ENCODE measurements at places on chromosomes 5 and 9.

- peak; percentile 7 for DNase-seq
Measured at GRCh38 chr5:28344836-28345433, 1306.5 kb upstream of the CDH9 start.

GRCh38 chr5:164799391-164799790 is 1294.0 kb downstream of the MAT2B start:
- no peak for DNase-seq

DNA sequence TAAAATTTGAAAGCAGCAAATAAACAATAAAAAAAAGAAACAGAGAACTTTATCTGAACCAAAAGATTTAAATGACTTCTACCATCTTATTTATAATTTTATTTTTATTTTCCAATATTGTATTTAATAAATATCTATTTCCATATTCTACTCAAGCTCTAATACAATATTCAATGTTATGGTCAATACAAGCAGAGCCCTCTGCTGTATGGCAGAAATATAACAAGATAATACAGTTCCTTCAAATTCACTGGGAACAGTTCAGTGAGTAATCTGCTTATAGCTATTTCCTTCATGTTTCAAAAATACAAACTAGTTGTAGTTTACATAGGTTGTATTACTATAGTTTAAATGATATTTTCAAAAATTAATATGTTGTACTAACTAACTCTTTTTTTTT is 332.7 kb downstream of the PRDM9 start:
- DNase-seq = no peak

DNA sequence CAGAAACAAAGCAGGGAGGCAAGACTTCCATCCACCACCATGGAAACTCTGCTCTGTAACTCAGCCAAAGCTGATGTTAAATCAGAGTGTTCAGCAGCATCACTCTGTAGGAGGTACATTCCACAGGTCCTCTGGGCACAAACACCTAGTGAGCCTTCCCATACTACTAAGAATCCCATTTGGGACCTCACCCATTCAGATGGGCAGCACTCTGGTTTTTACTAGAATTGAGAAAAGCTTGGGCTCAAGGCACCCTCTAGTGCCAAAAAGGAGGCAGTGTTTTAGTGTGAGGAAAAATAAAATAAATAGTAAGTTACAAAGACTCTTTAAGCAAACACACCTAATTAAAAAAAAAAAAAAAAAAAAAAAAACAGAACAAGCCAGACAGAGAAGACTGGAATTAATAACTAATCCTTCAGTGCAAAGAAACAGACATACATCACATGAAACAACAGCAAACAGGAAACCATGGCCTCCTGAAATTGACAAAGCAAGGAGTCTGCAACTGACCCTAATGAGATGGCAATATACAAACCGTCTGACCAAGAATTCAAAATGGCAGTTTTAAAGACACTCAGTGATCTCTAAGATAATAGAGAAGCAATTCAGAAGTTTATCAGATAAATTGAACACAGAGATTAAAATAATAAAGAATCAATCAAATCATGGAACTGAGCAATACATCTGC is 159.5 kb downstream of the GNA14 start:
- DNase-seq = no peak

DNA sequence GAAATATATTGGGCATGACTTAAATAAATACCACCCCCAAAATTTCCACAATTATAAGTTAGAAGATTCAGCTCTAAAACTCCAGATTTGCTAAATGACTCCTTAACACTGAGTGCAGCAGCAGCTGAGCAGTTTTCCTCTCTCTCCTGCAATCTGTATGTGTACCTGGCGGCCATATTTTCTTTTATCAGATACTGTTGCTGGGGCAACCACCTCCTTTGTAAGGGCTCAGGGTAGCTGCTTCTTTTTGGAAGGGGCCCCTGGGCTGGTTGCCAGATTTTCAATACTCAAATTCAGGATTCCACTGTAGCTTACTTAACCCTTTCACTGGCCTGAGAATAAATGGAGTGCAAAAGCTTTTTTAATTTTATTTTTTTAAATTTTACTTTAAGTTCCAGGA is 197.0 kb downstream of the TAF11L14 start:
- no peak for DNase-seq

DNA sequence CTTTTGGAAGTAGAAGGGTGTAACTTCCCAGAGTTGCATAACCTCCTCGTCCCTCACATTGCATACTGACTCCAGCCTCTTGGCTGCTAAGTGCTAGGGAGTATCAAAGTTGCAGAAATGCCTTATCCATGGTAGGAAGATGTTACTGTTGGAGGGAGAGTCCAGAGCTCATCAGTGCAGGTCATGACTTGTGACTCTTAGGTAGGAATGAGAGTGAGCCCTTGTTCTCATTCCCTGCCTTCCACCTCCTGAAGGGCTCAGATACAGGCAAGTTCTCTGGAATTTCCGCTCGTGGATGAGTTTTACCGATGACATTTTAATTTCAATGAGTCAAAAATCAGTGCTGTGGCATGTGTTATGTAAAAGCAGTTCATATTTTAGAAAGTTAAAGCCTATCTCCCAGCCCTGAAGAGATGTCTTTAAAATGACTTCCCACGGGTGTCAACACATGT is 17.0 kb downstream of the IRX1 start:
- no peak for DNase-seq

- DNase-seq = no peak
Measured at GRCh38 chr5:147748590-147748989, 33.9 kb downstream of the JAKMIP2 start.

DNA sequence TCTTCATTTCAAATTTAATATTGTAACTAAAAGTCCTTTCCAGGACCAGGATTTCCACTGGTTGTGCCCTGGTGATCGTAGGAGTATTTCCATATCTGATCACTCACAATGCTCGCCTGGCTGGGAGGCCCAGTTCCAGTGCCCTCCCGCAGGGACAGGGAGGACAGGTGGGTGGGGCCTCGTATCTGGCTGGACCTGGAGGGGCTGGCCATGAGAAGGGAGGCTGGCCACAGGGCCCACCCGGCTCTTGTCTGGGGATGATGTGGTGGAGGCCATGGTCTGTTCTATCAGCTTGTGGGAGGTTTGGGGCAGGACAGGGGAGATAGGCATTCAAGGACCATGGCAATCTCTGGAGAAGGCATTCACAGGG is 286.4 kb downstream of the GADD45G start:
- DNase-seq = no peak

- DNase-seq = peak; percentile 42
Measured at GRCh38 chr9:129023036-129023907, 4.9 kb downstream of the SH3GLB2 start.

GRCh38 chr5:154849791-154850201 is 607 bp downstream of the FAXDC2 start:
- DNase-seq = no peak

DNA sequence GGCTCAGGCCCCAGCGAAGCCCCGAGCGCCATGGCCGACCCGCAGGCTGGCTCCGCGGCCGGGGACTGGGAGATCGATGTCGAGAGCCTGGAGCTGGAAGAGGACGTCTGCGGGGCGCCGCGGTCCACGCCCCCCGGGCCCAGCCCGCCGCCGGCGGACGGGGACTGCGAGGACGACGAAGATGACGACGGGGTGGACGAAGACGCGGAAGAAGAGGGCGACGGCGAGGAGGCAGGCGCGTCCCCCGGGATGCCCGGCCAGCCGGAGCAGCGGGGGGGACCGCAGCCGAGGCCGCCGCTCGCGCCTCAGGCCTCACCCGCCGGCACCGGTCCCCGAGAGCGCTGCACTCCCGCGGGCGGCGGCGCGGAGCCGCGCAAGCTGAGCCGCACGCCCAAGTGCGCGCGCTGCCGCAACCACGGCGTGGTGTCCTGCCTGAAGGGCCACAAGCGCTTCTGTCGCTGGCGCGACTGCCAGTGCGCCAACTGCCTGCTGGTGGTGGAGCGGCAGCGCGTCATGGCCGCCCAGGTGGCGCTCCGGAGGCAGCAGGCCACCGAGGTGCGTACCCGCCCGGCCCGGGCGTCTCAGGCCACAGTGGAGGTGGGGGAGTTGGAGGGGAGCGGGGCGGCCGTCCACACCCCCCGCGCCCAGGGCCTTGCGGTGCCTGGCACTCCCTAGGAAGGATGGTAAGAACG is 1.6 kb downstream of the DMRT2 start:
- no peak for DNase-seq

DNA sequence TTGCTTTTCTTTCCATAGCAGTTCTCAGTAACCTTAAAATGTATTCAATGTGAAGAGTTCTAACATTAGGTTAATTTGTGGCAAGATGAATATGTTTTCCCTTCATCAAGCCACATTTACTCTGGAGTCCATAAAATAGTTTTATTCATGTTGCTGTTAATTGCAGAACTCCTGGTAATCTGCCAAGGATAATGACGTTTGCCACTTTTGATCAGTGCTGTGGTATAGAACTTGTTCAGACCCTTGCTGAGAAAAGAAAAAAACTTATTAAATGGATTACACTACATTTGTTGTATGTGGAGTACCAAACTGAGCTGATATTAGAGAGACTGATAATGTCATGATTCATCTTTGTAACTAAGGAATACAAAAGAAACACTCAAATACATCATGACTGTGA is 212.4 kb upstream of the DMAC1 start:
- DNase-seq = no peak

DNA sequence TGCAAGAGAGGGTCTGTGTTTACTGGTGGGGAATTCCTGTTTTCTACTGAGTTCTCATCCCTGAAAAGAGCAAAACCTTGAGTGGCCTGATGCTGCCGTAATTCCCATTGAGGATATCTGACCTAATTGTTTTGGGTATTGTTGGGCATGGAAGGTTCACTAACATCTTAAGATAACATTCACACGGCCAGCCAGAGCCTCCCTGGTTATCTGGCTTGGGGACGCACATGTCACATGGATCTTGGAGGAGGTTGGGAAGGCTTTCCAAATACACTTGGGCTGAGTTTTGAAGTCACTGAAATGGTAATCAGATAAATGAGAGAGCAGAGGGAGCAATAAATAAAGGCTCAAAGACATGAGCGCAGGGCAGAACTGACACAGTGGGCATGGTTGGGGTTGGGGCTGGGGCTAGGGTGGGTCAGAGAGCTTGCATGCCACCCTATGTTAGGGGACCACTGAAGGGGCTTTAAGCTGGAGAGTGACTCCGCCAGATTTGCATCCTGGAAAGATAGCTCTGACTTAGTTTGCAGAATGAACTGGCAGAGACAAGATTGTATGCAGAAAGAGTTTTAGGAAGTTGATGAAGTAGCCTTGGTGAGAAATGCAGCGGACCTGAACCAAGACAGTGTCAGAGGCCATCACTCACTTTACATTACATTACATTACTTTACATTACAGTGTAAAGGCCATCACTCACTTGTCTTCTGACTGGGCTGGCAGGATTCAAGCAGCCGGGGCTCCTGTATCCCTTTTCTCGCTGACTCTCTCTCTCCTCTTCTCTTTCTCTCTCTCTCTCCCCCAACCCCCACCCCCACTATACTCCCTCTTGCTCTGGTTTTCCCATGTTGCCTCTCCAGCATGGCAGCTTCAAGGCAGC is 24.2 kb downstream of the SLC1A1 start:
- DNase-seq = no peak

DNA sequence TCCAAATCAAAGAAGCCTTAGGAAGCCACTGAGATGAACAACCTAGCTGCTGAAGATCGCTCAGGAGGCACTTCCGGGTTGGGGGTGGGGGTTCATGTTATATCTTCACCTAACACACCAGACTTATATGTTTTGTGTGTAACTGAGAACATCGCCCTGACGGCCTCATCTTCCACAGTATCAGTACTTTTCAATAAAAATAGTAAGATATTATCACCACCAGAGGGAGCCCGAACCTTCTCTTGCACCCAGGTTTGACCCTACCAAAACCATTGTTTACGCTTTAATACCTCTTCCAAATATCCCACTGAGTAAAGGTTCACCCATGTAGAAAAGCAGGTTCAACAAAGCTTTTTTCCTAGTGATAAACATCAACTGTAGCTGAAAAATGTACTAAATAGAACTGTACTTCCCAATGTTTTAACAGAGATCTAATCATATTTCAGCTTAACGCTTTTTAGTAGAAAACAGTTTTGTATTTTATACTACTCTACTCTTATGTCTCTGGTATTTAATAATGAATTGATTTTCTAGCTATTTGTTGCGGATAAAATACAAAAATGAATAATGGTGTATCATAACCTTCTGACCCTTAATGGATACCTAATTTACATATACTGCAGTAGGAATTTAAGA is 244.0 kb downstream of the EPB41L4A start:
- no peak for DNase-seq

- no peak for DNase-seq
Measured at GRCh38 chr5:20434786-20435185, 446.8 kb upstream of the CDH18 start.

- DNase-seq = no peak
Measured at GRCh38 chr9:21933865-21934264, 60.3 kb downstream of the CDKN2A start.

DNA sequence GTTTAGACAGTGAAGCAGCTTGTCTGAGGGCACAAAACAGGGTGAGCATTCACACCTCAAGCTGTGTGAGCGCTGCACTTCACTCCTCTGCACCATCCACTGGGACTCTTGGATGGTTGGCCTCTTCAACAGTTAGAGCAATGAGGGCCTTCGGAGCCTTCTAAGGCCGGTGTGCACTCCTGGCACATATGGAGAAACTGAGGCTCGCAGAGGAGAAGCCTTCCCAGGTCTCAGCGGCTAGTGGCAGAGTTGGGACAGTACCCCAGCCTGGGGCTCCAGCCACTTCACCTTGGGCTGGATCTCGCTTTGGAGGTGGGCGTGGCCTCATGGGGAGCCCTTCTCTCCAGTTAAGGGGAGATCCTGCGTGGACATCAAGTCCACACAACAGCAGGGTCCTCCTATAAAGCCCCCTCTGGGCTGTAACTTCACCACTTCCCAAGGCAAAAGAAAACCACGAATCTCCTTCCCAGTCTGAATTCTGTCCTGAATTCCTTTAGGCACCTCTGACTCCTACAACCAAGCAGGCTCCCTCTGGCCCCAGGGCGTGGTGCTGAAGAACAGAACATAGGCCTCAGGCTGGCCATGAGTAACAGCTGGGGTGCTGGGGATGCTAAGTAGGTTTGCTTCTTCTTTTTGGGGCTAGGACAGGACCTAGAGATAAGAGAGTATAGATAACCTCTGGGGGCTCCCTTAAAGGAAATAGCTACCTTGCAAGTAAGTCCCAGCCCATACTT is 30.5 kb upstream of the CSF1R start:
- no peak for DNase-seq

GRCh38 chr9:88011005-88011766 is 36.9 kb upstream of the CDK20 start:
- no peak for DNase-seq

DNA sequence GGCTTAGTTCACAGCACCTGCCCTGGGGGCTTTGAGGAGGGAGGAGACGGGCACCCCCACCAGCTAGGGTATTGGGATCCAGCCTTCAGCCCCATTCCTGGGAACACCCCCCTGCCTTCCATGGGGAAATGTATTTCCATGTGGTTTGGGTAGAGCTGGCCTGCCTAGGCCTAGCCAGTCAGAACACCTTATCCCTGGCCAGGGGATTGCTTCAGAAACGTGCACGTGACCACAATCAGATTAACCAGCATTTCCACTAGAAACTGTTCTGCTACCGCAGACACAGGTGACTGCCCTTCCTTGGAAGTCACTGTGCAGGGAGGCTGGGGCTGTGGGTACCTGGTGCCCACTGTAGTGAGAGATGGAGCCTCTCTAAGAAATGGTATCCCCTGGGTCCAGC is 14.0 kb downstream of the BBLN start:
- no peak for DNase-seq

- no peak for DNase-seq
Measured at GRCh38 chr9:9117866-9118265, 1318.3 kb upstream of the DMAC1 start.

GRCh38 chr5:160082614-160083500 is 36.4 kb downstream of the PWWP2A start:
- DNase-seq = no peak

All from kidney epithelial cell (primary cell).